Mesenteric fat pad (tissue), 1 donor: ENCODE measurements at places on chromosomes 12 and 14. TPM values are rescaled to one million over a fixed set of nuclear protein-coding genes. Genes with fewer than 3 reads are reported as not detected.

DNA sequence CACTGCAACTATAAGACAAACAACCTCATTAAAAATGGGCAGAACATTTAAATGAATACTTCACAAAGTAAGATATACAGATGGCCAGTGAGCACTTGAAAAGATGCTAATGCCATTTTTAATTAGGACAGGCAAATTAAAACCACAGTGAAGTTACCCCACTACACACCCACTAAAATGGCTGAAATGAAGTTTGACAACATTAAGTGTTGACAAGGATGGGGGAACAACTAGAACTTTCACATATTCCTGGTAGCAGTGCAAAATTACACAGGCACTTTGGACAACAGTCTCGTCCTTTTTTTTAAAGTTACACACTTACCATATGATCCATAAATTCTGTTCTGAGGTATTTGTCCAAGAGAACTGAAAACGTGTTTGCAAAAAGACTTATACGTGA, 278.9 kb upstream of the DIO3 start:
- no peak for DNase-seq

The ZDHHC17 gene
- 41.8 TPM for total RNA-seq

The BCL2L14 gene
- total RNA-seq, result not detected

DNA sequence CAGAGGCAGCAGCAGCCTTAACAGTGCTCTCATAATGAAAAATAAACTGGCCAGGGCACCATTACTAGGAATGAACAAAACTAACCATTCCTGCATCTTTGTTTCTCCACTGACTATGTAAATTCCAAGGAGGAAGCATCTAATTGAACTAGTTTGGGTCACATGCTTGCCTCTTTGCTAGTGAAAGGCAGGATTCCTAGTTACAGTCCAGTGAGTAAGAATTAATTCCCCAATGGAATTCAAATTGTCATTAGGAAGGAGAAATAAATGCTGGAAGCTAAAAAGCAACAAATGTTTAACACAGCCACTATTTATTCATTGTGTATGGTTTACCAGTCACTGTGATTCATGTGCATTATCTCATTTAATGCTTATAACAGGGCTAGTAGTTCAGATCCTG, 316.0 kb downstream of the CCDC91 start:
- DNase-seq, result no peak

DNA sequence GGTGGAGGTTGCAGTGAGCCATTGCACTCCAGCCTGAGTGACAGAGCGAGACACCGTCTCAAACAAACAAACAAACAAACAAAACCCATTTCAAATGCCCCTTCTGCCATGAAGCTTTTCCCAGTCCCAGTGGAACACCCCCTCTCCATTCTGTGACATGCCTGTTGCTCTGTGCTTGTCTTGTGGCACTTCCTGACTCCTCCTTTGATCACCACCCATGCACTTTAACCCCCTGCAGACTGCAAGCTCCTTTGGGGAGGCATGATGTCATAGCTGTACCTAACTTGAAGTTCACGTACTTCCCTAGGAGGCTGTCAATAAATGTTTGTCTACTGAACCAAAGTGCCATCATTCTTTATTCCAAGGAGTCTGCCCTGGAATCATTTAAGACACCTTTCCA, 64.7 kb downstream of the TMCC3 start:
- DNase-seq, result no peak
